ENCODE measurements at places on chromosomes 1 and 21.

DNA sequence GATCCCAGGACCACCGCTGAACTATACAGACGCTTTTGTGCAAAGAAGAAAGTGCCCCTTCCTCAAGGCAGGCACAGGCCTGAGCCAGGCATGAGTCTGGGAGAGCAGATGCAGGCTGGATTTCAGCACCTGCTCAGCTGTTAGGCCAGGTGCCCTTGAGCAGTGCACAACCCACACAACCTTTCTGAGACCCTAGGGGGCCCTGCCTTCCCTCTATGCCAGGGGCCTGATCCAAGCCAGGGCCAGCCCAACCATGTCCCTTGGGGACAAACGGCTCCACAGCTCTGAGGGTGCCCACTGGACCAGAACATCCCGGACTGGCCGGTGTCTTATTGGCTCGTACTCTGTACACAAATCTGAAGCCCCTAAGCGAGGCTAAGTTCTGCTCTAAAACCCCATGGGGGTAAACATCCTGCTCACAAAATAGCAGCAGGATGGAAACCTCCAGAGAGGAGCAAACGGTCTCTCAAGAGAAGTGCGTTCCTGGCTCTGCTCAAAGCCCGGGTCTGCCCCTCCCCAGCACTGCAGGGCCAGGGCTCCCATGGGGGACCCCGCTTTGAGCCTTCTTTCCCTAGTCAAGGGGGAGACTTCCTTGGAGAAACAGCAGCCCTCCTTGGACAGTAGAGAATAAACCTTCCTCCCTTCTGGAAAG lies 275.1 kb downstream of the NPHP4 start:
- DNase-seq = no peak

GRCh38 chr1:227731696-227732585 lies 3.2 kb downstream of the JMJD4 start:
- no peak for DNase-seq

DNA sequence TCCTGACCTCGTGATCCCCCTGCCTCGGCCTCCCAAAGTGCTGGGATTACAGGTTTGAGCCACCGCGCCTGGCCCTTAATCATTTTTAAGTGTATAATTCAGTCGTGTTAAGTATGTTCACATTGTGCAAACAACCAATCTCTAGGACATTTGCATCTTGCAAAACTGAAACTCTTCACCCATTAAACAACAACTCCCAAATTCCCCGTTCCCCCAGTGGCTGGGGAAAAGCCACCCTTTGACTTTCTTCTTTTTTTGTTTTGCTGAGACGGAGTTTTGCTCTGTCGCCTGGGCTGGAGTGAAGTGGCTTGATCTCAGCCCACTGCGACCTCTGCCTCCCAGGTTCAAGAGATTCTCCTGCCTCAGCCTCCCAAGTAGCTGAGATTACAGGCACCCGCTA lies 6.5 kb upstream of the THEMIS2 start:
- no peak for DNase-seq

GRCh38 chr1:108114033-108114599 lies 86.0 kb downstream of the SLC25A24 start:
- no peak for DNase-seq

GRCh38 chr1:26852701-26853100 lies 10.2 kb upstream of the SFN start:
- DNase-seq = no peak

GRCh38 chr21:44551340-44551961 lies at the start of gene KRTAP10-2:
TSS of gene KRTAP10-2 (minus strand) at chr21:44551505. CDS start at chr21:44551458, 47 bp downstream.
- no peak for DNase-seq

GRCh38 chr1:41874151-41874719 lies 44.5 kb downstream of the HIVEP3 start:
- DNase-seq = no peak

DNA sequence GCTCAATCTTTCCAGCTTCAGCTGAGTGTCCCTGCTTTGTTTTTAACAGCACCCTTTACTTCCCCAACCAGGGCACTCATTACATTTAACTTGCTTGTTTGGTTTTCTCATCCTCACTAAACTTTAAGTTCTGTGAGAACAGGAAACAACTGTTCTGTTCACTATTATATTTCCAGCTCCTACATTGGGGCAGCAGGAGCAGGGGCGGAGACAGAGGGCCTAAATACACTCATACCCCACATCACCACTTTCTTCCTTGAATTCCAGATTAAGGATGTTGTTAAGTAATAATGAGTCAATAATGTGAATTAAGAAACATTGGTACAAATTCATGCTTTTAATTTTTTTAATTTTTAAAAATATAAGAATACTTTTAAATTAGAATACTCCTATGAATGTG lies 6.0 kb downstream of the DRAM2 start:
- DNase-seq = no peak

DNA sequence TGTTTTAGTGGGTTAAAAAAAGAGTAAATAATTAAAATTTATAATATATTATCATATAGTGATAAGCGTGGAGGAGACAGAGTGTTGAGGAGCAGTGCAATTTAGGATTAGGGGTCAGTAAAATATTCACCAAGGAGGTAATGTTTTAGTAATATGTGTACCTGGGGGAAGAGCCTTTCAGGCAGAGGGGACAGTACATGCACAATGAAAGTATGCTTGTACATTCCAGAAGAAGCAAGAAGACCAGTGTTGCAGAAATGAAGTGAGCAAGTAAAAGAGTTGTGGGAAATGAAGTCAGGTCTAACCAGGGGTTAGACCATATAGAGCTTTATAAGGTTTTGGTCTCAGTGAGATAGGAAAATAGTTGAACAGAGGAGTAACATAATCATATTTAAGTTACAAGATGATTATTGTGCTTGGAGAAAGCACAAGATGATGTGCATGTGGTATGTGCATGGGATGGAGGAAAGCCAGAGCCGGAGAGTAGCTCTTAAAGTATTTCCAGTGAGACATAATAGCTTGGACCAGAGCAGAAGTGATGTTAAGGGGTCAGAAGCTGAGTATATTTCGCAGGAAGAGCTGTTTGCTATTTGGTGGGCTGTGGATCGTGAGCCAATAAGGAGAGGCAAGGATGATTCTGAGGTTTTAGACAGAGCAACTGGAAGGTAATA lies 44.8 kb downstream of the SNX7 start:
- DNase-seq = no peak

- no peak for DNase-seq
These were observed 67.8 kb downstream of the TOMM20 start for GRCh38 chr1:235060607-235061470.

- no peak for DNase-seq
These were observed 76.8 kb downstream of the PLA2G4A start for GRCh38 chr1:186905561-186905960.
